ENCODE measurements at places on chromosomes 4 and X.

GRCh38 chr4:51868449-51868847 lies 25.5 kb downstream of the DCUN1D4 start:
- no peak for DNase-seq

DNA sequence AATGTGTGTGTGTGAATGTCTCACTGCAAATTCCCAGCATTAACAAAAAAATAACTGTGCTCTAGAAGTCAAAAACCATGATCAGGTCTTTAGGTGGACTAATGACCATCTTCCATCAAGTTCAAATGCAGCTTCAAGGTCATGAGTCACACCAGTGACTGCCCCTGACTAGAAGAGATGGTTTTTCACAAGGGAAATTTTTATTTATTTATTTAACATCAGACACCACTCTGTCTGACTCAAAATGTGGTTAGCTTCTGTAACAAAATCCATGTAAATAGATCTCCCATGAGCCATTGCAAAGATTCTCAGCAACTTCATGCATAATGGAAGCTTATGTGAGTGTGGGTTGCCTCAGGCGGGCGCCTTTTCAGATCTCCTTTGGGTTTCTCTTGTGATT lies 219.2 kb downstream of the KIT start:
- DNase-seq = no peak

DNA sequence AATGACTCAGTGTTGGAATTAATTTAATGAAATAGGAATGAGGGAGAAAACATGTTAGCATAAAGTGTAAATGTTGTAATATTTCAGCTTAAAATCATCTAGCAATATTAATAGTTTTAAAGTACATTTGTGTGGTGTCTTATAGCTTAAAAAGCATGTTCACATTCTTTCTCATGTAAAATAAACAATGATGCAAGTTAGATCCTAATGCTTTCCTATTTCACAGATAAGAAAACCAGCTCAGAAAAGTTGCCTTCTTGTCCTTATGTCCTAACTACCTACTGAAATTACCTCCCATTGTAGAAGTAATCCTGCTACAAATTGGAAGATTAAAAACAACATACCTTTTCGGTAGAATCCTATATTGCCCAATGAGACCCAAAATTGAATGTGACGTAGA lies 40.9 kb upstream of the PRDM8 start:
- no peak for DNase-seq

DNA sequence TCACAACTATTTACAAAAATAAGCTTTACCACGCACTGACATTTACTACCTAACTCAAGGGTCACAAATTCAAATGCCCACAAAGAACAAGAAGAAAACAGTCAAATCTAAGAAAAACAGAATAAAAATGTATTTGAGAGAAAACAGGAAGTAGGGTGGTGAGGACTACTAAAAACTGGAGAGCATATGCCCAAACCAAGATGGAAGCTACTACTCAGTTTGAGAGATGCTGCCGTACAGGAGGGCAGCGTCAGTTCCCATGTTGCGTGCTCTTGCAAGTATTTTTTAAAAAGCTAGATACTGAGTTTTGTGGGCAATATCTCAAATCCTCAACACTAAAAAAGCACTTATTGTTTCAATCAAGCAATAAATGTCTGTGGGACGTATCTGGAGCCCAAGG lies 16.2 kb downstream of the HNRNPD start:
- DNase-seq = no peak

GRCh38 chrX:112945826-112946225 lies 105.2 kb upstream of the AMOT start:
- DNase-seq = no peak

GRCh38 chrX:121000589-121000988 lies 15.0 kb upstream of the CT47A1 start:
- DNase-seq = no peak

DNA sequence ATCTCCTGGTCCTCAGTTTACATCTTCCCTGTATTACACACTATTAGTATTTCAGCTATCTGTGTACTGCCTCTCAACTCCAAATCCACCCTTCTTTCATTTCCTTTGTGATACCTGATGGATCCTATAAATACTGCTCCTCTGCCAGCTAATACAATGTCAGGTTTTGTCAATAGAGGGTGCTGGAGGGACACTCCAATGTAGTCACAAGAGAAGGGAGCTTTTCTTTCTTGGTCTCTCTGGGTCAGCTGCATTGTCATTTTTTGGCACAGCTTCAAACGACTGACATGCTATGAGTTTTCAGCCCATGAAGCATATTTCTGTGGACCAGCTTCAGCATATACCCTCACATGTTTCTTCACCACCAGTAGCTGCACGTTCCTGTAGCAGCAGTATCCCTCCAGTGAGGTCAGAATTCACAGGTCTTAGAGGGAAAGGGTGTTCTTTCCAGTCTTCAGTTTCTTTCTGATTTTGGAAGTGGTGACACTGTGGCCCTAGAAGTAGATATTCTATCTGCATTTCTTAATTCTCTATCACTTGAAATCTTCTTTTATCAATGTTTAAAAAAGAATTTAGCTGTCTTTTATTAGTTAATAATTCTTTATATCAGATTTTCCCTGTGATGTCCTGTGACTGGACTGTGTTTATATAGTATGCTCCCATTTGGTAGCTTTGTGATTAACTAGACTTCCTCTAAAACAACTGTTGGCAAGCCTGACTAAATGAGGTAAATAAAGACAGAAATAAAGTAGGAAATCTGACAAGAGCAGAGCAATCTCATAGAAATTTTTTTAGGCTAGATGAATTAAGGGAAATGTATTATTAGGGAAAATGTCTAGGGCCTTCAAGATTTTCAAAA lies 60.6 kb downstream of the GABRA2 start:
- peak; percentile 89 for DNase-seq

DNA sequence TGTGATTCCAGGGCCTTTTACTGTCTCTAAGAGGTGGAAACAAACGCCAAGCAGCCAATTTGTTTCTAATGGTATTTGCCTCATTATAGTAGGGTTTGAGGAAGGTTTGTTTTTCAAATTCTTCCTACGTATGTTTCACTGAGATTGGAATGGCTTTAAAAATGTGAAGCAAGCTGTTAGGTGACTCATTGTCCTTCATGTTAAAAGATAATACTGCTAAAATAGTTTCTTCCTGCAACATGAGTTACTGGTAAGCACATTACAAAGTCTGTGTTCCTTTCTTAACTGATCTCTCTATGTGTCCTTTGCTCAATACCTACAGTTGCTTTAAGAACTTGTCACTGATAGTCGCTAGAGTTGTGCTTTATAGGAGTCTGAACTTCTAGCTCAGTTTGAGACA lies 1183.9 kb downstream of the RPA4 start:
- no peak for DNase-seq

GRCh38 chrX:15128861-15129260 lies 141.0 kb downstream of the ASB9 start:
- no peak for DNase-seq

DNA sequence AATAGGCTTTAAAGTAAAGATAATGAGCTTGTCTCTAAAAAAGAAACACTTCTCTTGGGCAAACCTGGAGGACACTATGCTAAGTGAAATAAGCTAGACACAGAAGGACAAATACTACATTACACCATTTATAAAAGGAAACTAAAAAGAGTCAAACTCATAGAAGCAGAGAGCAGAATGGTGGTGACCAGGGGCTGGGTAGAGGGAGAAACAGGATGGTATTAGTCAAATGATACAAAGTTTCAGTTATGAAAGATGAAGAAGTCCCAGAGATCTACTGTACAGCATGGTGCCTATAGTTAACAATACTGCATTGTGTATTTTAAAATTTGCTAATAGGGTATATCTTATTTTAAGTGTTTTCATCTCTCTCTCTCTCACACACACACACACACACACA lies 28.5 kb downstream of the ACSL4 start:
- DNase-seq = no peak

- DNase-seq = no peak
These were observed 57.9 kb upstream of the HPSE start for GRCh38 chr4:83392562-83392961.

- DNase-seq = no peak
These were observed at the start of gene ZNF185 for GRCh38 chrX:152897222-152898131. Gene ZNF185 (plus strand): TSS chrX:152898067. CDS start chrX:152914490, 16,423 bp downstream.

DNA sequence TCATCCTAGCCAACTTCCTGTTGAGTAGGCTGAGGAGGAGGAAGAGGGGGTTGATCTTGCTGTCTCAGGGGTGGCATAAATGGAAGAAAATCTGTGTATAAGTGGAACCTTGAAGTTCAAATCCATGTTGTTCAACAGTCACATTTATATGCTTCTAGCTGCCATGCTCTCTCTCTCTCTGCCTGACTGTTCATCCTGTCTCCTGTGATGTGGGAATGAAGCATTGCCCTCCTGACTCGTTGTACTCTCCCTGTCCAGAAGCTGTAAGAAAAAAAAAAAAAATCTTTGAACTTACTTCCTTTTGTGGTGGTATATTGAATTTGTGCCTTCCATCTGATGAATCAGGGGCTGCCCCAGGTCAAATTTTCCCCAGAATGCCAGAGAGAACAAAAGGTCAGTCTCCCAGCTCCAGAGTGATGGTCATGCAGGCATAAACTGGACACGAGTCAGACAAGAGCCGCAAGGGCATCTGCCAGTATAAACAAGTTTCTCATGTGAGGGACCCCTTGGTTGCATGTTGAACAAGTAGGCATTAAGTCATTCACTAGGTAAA lies 257.0 kb downstream of the IDS start:
- no peak for DNase-seq

- no peak for DNase-seq
These were observed 4.8 kb upstream of the JCHAIN start for GRCh38 chr4:70671091-70671490.

DNA sequence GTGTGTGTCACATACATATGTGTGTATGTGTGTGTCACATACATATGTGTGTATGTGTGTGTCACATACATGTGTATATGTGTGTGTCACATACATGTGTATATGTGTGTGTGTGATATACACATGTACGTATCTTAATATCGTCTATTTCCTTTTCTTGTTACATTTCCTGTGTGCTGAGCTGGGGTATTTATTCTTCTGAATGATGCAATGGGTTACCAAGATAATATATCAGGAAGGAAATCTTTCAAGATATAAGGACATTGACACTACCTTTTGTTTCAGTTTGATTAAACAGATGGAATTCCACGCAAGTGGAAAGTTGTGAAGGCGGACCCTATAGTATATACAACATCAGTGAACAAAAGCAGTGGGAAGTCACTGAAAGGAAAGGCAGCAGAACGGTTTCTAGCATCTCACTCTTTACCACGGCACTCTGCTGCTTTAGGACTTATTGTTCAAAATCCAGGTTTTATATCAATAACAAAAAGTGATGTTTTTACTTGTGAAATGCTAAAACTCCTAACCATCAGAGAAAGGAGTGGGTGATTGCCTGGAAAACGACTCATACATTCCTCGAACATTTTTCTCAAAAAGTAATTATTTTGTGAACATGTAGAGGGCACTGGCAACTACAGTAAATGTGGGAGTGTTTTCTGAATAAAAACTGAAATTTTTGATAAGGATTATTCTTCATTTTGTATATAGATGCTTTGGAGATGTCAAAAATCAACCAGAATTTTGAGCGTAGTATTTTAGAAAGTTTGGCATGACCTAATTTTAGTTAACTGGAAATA lies 43.1 kb upstream of the IL21 start:
- no peak for DNase-seq

GRCh38 chr4:145554691-145555090 lies 64.5 kb upstream of the MMAA start:
- no peak for DNase-seq

- no peak for DNase-seq
These were observed 1146.9 kb downstream of the PDHA2 start for GRCh38 chr4:96986816-96987215.

GRCh38 chr4:25343671-25344070 lies 31.1 kb downstream of the ZCCHC4 start:
- no peak for DNase-seq

All from pons (tissue), 1 donor.